ENCODE measurements at places on chromosomes 2 and 18.

DNA sequence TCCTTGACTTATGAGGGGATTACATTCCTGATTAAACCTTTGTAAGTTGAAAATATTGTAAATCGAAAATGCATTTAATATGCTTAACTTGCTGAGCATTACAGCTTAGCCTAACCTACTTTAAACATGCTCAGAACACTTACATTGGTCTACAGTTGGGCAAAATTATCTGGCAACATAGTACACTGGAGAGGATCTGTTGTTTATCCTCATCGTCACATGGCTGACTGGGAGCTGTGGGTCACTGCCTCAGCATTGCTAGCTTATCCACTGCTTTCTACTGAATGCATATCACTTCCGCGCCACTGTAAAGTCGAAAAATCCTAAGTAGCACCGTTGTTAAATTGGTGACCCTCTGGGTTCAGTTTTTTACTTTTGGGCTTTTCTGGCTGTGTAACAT, 13.7 kb downstream of the PMS1 start:
- DNase-seq: no peak

- no peak for DNase-seq
Observed at GRCh38 chr2:77566131-77566530, 44.0 kb upstream of the LRRTM4 start.

GRCh38 chr2:34660741-34661140, 1061.6 kb upstream of the FAM98A start:
- no peak for DNase-seq

GRCh38 chr18:63111671-63112402, 207.7 kb downstream of the BCL2 start:
- DNase-seq: no peak

- no peak for DNase-seq
Observed at GRCh38 chr2:145595296-145595695, 1075.4 kb upstream of the ZEB2 start.

All from stimulated activated CD4-positive, alpha-beta T cell treated with anti-CD3 and anti-CD28 coated beads, TNF-alpha, amount 100 ng/mL, for 24 hours (primary cell).